Right renal pelvis (tissue), 4 donors: ENCODE measurements at places on chromosomes 7 and 10. TPM values are rescaled to one million over a fixed set of nuclear protein-coding genes. Genes with fewer than 3 reads are reported as not detected.

GRCh38 chr10:10233229-10233628 is 784.4 kb upstream of the CELF2 start:
- no peak for DNase-seq

Gene AASS
- 36.0 TPM for polyA plus RNA-seq

Gene EMX2
- 142 TPM for polyA plus RNA-seq

Gene PRSS37
- 0.30 TPM for polyA plus RNA-seq

Gene GDI2
- polyA plus RNA-seq, result 352 TPM

- no peak for DNase-seq
Observed at GRCh38 chr10:21488957-21489446, 36.5 kb downstream of the SKIDA1 start.

DNA sequence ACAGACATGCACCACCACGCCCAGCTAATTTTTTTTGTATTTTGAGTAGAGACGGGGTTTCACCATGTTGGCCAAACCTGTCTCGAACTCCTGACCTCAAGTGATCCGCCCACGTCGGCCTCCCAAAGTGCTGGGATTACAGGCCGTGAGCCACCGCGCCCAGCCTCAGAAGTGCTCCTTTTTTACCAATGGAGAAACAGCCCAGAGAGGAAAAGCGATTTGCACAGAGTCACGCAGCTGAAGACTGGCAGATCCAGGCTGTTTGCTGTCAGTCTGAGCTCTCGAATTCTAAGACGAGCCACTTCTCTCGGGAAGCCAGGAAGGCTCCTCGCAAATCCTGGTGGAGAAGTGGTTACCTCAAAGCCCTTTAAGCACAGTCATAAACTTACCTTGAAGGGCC is 57.4 kb upstream of the SDK1 start:
- no peak for DNase-seq

GRCh38 chr10:94583124-94583523 is 37.5 kb downstream of the HELLS start:
- no peak for DNase-seq

Gene COL13A1
- 24.8 TPM for polyA plus RNA-seq

Gene NOD1
- 7.2 TPM for polyA plus RNA-seq
